Activated CD4-positive, CD25-positive, alpha-beta regulatory T cell (primary cell): ENCODE measurements at places on chromosomes 6 and 20.

DNA sequence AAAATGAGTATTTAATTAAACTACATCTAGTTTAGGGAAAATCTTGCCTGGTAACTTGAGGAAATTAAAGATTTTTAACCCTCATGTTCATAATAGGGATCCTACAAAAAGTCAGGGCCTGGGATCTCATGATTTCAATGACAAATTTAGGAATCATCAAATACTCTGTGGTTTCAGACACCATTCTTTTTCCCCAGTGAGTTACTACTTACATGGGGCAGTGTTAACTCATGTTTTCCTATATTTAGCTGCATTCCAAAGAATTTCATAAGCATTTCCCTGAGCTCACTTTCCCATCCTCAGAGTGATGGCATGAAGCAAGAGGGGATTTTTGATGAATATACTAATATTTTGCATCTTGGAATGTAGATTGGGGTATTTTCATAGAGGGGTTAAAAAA is 321.7 kb downstream of the CENPW start:
- DNase-seq: no peak

- DNase-seq: no peak
Measured at GRCh38 chr20:58402827-58403226, 13.8 kb downstream of the VAPB start.

DNA sequence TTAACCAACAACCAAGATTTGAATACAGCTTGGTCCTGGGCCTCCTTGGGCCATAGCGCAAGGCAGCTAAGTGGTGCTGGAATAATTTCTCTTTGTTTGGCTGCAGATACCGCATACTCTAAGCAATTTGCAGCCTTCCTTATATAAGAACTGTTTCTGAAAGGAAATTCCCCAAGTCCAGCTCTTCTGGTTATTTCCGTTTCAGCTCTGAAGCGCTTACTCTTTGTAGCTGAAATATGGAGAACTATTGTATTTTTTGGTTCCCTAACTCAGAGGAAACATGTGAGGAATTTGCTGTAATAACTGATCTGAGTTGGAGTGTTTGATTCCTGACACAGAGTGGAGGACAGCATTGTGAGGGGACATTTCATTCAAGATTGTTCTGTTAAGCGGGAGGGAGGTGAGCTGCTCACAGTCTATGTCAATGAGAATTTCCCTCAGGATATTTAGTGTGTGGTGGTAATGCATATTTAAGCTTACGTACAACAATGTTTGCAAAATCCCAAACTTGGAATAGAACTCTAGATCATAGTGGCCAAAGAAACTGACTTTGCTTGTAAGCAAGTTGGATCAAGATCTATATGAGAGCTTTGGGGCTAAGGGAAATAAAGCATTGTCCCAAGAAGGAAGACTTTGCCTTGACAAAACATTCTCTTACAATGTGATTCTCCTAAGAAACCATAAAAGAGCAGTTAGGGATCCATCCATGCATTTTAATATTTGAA is 576.6 kb upstream of the FLRT3 start:
- DNase-seq: no peak

DNA sequence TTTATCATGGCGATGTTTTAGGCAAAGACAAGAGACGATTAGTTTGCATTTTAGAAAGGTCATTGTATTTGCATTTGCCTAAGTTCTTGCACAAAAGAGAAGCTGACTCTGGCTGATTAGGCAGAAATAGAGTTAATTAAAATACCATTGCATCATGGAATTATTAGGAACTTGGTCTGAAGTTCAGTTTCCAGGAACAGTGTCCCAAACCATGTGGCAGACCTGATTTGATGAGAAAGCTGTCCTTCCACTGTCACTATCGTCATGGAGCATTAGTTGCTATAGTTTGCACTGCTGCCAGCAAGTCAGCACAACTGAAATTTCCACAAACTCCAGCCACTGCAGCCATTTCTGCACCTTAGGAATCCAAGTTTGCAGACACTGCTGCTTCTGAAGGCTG is 24.3 kb upstream of the MCUR1 start:
- no peak for DNase-seq

GRCh38 chr6:107121964-107122495 is 6.7 kb upstream of the BEND3 start:
- DNase-seq: no peak

GRCh38 chr6:163260111-163260895 is 154.2 kb upstream of the QKI start:
- DNase-seq: no peak

DNA sequence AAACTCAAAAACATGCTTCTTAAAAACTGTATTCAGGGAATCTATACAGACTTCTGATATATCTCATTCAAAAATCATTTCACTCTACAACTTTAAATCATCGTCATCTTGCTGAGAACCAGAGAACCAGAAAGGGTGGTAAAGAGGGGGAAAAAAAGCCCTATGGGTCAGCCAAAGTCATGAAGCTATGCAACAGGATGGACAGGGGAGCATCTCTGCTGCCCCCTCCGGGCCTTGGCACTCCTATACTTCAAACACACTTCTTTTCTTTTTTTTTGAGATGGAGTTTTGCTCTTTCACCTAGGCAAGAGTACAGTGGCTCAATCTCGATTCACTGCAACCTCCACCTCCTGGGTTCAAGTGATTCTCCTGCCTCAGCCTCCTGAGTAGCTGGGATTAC is 73.5 kb upstream of the NFATC2 start:
- no peak for DNase-seq
